ENCODE measurements at places on chromosomes 4 and X.

- no peak for DNase-seq
Observed at GRCh38 chrX:68705986-68706385, 58.5 kb downstream of the STARD8 start.

- DNase-seq, result no peak
Observed at GRCh38 chr4:37908488-37909331, 17.8 kb downstream of the TBC1D1 start.

DNA sequence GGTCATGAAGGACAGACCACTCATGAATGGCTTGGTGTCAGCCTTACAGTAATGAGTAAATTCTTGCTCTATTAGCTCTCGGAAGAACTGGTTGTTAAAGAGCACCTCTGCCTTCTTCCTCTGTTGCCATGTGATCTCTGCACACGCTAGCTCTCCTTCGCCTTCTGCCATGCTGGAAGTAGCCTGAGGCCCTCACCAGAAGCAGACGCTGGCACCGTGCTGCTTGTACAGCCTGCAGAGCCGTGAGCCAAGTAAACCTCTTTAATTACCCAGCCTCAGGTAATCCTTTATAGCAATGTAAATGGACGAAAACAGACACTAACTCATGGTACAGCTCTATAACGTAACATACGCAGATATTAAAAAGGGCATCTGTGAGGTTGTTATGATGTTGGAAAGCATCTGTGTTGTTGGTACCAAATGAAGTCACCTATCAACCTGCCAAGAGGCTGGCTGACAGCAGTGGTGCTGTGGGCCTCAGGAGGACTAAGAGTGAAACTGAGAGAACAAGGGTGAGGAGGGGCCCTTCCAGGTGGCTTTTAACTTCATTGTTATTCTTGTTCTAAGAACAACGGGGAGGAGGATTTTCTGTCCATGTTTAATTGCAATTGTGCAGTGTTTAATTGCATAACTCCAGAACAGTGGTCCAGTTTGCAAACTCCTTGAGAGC, 69.2 kb downstream of the CRMP1 start:
- no peak for DNase-seq

- DNase-seq, result peak; percentile 19
Observed at GRCh38 chr4:1008840-1009541, 2.4 kb upstream of the FGFRL1 start.

- no peak for DNase-seq
Observed at GRCh38 chr4:22574424-22574823, 58.6 kb upstream of the ADGRA3 start.

DNA sequence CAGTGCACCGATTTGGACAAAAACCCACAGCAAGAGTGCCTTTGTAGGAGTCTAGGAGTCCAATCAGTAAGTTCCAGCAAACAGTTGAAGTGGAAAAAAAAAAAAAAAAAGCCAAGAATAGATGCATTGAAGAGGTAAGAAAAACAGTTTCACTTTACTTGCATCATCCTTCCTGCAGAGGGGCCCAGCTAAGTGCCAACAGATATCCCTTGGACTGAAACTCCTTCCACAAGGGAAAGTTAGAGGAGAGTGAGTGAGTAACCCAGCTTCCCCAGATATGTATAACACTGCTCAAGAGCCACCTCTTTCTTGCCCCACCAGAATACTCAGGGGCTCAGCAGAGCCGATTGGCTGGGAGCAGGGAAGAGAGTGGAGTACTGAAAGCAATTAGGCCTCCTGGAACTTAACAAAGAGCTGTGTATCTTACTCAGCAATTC, 617.7 kb upstream of the SMIM31 start:
- DNase-seq, result no peak

DNA sequence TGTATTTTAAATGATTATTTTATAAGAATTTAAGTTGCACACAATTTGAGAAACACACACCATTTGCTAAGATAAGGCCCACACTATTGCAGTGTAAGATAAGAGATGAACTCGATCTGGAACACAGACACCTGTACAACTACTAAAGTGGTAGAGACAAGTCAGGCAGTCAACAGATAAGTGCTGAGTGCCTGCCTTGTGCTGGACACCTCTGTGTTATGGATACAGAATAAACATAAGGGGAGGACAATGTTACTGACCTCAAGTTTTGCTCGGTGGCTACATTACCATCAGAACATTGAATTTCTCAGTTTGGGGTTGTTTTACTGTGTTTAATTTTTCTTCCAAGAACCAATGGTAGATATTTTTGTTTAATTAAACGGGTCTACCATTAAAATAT, 74.1 kb downstream of the RASGEF1B start:
- no peak for DNase-seq

GRCh38 chrX:2507904-2508627, 7.3 kb upstream of the DHRSX start:
- DNase-seq, result no peak

- no peak for DNase-seq
Observed at GRCh38 chrX:72270316-72270866, 6.7 kb downstream of the RPS4X start.

DNA sequence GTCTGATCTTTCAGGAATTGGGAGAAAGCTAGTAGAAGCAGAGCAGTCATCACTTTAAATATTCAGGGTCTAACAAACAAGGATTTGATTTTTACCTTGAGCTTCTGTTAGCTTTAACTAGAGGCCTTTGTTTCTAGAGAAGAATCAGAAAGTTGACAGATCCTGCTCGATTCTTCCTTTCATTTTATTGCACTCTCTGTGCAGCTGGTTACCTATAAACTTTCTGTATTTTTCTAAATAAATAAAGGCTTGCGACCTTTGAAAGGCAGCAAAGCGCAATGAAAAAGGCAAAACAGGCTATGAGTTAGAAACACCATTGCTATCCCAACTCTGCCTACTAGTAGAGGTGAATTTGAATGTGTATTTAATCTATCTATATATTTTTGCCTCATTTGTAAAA, 101.4 kb upstream of the NPY2R start:
- DNase-seq, result no peak

GRCh38 chr4:84879651-84880200, 86.8 kb downstream of the WDFY3 start:
- DNase-seq, result no peak

GRCh38 chrX:152960115-152960514, 33.8 kb downstream of the PNMA5 start:
- DNase-seq, result no peak

GRCh38 chr4:74540193-74540592, 95.3 kb downstream of the AREG start:
- DNase-seq, result no peak

- DNase-seq, result no peak
Observed at GRCh38 chrX:149021159-149021558, 483.9 kb downstream of the IDS start.
